NCI-H2081 (cell line): ENCODE measurements at places on chromosomes 7 and 10.

DNA sequence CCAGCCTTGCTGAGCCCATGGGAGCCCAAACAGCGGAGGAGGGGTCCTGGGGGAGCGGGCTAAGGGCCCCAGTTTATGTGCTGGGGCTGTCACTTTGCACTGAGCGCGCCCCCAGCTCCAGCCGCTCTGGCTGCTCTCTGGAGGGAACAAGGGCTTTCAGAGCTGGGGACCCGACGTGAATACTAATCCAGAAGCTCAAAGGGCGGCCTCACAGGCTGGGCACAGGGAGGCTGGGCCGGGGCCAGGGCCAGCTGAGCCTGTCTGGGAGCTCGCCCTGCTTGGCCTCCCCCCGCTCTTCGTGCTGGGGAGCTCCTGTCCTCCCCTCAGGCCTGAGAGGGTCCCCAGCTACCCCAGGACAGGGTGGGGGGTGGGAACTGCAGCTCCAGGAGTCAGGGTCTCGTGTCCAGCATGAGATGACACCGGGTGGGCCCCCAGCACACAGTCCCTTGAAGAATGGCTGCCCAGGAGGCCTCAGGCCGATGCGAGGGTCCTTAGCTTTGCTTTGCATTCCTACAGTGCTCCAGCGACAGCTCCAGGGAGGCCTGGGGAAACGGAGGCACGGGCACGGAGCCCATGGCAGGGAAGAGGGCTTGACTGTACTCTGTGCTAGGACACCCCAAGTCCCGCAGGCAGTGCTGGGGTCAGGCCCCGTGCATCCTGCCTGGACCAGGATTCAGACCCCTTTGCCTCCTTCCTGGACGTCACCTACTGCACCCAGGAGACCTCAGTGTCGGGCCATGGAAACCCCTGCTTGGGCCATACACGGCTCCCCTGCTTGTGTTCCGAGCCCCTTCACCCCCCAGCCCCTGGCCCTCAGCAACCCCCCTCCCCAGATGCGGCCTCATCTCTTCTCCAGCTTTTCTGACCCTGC, 5.8 kb upstream of the AMZ1 start:
- DNase-seq: no peak

- no peak for DNase-seq
Observed at GRCh38 chr7:116912269-116912909, 40.9 kb upstream of the ST7 start.

- DNase-seq: no peak
Observed at GRCh38 chr7:114819616-114820362, 102.1 kb upstream of the MDFIC start.

DNA sequence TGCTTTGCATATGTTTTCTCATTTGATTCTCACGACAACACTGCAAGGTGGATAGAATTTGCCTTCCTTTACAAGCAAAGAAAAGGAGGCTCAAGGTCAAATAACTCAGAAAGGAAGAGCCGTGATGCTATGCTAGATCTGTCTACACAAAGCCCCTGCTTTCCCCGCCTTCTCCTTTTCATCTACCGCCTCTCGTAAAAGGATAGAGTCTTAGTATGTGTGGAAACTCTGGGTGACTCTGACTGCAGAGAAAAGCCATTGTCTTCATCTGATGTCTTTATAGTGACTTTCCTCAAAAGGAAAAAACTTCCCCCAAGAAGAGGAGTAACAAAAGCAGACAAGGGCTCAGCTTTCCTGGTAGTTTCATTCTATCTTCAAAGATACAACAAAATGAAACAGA, 292.7 kb downstream of the ACTR3B start:
- DNase-seq: no peak

DNA sequence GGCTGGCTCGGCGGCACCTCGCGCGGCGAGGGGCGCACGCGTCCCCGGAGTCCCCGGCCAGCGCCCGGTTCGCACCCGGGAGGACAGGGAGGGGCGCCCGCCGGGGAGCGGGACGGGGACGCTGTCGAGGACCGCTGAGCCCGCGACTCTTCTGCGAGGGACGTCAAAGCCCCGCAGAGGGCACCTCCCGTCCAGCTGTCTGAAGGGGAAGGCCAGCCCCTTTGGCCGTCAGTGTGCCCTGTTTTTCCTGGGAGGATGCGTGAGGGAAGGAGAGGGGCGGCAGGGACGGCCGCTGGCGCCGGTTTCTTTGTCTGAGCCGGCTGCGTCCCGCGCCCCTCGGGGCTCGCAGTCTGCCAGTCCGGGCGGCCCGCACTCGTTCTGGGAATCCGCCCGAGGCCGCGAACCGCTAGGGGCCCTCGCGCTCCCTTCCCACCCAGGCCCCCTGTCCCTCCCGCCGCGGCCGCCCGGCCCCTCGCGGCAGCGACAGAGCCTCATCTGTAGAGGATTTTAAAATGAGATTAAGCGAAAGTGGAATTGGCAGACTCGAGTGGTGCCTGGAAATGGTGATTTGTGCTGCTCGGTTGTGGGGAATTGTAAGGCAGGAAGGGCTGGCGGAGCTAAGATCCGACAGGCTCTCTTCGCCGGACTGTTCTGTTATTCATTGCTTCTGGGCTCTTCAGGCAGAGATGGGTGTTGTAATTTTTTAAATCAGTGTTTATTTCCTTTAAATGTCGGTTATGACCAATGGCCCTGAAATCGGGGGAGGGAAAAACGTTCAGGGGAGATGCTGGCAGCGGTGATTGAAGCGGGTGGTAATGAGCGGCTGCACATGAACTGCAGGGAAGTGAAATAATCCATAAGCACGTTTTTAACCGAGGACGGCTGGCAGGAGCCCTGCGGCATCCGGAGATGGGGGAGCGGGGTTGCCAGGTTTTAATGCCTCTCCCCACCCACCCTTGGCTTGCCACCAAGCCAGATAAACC, 618 bp upstream of the RELN start:
- DNase-seq: peak; percentile 53

- no peak for DNase-seq
Observed at GRCh38 chr10:11673346-11674280, 62.2 kb upstream of the USP6NL start.

- no peak for DNase-seq
Observed at GRCh38 chr10:51918884-51919325, 219.5 kb upstream of the CSTF2T start.

GRCh38 chr7:45469103-45469502, 105.1 kb upstream of the ADCY1 start:
- DNase-seq: no peak

DNA sequence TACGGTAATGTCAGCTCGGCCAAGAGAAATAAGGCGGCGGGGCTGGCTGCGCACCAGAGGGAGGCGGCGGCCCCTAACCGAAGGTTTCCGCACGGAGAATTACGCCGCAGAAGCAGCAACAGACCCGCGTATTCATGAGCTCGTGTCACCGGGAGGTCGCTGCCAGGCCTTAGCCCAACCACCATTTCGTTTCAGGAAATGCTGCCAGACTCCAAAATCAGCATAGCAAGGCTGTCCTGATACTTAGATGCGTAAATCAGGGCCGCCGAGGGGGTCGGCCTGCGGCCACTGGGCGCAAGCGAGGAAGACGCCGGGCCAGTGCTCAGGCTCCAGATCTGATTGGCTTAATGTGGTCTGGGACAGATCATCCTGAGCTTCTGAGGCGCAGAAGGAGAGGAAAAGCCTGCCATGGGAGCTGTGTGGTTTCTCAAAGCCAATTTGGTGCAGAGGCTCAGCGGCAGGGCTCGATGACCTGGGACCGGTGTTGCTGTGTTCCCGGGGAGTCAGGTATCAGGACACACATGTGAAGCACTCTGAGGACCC, 247.9 kb downstream of the BAMBI start:
- DNase-seq: no peak

DNA sequence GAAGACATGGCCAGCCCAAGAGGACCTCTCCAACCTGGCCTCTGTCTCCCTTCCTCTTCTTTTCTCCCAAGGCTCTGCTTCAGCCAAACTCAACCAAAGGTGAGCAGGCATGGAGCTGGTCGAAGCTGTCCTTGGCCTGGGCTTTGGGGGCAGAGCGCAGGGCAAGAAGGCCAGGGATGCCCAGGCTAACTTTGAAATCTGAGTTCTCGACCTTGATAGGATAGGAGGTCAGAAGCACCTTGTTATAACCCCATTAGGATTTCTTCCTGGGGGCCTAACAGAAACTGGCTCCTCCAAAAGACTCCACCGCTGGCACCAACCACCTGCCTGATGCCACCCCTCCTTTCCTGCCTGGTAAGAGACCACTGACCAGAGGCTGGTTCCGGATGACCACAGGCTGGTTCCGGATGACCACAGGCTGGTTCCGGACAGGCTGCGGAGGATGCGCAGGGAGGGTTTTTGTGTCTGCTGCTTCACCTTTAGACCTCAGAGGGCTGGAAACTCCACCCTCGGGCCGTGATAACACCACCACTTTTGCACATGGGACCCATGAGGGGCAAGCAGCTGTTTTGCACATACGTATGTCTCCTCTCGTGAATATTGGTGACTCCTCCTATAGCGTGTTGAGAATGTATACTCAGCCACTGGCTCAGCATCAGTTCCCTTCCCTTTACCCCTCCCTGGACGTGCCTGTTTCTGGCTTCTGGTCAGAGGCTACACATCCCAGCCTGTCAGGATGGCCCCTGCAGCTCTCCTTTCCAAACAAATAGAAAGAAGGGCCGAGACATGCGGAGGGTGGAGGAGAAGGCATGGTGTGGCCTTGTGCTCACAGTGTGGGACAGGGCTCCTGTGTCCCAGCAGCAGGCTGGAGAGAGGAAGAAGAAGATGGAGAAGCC, 140.1 kb downstream of the DNAJB6 start:
- DNase-seq: no peak

GRCh38 chr7:16838386-16838785, 33.6 kb upstream of the AGR2 start:
- DNase-seq: no peak

GRCh38 chr10:14670551-14671240, 104.0 kb downstream of the FAM107B start:
- no peak for DNase-seq

- no peak for DNase-seq
Observed at GRCh38 chr7:30154111-30154587, 19.4 kb downstream of the MTURN start.

- DNase-seq: no peak
Observed at GRCh38 chr7:2043316-2044039, 189.3 kb downstream of the MAD1L1 start.

GRCh38 chr7:66558201-66558641, 70.5 kb upstream of the KCTD7 start:
- DNase-seq: no peak

GRCh38 chr10:37937864-37938263, 38.6 kb downstream of the ZNF25 start:
- no peak for DNase-seq

- no peak for DNase-seq
Observed at GRCh38 chr10:77771851-77772250, 134.2 kb upstream of the KCNMA1 start.

DNA sequence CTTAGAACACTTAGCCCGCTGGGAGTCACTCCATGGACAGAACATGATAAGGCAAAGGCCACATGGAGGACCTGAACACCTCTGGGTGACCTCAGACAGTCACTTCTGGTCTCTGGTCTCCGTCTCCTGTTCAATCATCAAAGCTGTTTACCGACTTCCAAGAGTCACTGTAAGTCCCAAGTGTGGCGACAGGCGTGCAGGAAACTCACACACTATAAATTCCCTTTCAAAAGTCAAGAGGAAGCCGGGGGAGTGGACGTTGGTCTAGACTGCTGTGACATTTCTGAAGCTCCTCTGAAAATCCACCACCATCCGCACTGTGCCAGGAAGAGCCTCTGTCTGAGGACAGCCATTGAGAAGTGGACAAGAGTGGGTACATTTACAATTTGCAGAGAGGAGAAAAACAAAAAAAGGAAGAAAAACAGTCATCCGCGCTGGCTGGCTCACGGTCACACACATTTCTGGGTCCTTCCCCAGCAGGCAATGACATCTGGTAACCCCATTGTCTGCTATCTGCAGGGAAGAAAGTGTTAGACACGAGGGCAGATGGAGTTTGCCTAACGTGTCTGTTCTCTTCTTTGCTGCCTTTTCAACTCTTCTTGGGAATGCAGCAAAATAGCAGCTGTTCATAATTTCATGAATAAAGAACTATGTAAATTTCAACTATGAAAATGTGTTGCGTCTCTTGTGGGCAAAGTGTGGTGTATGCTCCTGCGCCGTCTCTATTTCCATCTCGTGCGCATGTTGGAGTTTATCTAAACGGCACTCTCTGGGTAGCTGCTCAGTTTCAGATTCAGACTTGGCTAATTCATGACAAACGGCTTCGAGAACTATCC, 32.9 kb upstream of the CUX1 start:
- no peak for DNase-seq

- DNase-seq: peak; percentile 81
Observed at GRCh38 chr7:114422507-114423501, 8.2 kb downstream of the FOXP2 start.

GRCh38 chr10:76738991-76739390, 898.6 kb downstream of the KCNMA1 start:
- DNase-seq: no peak

DNA sequence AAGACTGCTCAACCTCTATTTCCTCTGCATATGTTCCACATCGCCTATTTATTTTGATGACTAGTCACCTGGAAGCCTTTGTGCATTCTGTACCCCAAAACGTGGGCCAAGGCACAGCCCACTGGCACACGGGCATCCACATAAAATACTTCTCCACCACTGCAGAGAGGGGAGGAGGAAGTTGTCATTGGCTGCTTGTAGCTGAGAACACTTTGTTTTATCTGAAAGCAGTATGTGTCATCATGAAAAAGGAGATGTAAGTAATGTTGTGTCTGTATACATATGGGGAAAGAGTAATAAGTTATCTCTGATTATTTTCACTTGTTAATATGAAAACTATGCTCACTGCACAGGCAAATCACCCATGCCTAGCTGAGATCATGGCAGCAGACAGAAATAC, 48.2 kb upstream of the AMPH start:
- no peak for DNase-seq

GRCh38 chr10:88467835-88468485, 115.2 kb downstream of the RNLS start:
- DNase-seq: no peak

DNA sequence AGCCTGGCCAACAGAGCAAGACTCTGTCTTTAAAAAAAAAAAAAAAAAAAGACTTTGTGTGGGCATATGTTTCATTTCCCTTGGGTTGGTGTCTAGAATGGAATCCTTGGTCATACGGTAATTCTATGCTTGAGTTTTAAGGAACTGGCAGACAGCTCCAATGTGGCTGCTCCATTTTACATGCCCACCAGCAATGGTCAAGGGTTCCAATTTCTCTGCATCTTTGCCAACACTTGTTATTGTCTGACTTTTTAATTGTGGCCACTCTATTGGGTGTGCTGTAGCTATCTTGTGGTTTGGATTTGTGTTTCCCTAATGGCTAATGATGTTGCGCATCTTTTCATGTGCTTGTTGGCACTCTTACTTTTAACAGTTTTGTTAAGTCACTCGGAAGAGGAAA, 57.6 kb downstream of the BRI3 start:
- no peak for DNase-seq

DNA sequence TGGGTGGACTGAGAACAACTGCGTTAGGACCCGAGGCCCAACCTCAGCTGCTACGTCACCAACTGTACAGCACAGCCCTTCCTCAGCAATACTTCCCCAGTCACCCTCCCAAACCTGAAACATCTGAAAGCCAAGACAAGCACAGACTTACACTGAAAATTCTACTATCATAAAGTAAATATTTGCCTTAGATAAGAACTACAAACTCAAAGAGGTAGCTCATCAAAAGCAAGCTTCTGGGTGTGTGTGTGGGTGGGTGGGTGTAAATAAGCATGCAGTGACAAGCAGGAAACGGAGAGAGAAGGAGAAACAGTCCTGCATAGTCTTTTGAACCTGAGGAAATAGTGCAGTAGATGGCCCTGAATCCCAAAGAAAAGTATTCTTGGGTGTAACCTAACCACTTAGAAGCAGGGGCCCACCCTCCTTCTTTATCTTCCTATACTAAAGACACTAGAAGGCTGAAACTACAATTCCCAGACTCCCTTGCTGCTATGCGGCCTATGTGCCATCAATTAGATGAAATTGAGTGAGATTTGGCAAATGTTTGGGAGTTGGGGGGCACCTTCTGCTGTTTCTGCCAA, 18.7 kb downstream of the SLC25A13 start:
- no peak for DNase-seq
